ENCODE measurements at places on chromosomes 16 and 17.

DNA sequence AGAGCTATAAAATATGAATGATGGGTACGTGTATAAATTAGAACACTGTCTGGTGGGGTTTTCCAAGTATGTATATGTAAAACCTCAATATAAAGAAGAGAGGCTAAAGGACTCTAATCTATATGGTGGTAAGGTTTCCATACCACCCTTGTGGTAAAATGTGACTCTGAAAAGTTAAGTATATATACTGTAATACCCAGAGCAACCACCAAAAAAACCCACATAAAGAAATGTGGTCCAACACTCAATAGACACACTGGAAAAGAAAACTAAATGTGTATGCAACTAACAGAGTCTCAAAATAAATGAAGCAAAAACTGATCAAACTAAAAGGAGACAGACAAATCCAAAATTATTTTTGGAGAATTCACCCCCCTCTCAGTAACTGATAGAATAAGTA is 72.2 kb downstream of the XPO6 start:
- DNase-seq: no peak

DNA sequence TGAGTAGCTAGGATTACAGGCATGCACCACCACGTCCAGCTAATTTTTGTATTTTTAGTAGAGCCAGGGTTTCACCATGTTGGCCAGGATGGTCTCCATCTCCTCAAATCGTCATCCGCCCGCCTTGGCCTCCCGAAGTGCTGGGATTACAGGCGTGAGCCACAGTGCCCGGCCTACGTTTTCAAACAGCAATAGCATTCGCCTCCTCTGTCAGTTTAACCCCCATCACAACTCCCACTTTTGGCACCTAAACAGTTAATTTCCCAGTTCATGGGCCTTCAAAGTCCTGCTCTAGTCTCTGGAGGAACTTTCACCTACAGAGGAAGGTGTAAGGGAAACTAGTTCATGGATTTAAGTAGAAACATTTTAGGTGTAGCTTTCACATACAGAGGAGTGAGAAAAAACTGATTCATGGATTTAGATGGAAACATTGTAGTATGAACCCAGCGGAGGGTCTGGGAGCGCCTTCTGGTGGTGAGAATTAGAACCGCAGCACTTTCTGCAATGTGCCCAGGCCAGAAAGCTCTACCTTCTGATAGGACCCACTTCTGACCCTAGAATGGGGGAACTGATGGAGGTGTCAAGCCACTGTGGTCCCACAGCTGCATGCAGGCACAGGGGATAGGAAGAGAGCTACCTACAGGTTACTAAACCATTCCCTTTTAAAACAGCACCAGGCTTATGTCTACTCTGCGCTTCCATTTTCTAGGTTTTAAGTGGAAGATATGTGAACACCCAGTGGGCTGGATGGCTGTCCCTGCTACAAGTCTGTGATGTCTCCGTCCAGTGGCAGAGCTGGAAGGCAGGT is 12.0 kb upstream of the MEOX1 start:
- DNase-seq: peak; percentile 62

GRCh38 chr17:80446645-80447405 is 29.6 kb downstream of the NPTX1 start:
- no peak for DNase-seq

DNA sequence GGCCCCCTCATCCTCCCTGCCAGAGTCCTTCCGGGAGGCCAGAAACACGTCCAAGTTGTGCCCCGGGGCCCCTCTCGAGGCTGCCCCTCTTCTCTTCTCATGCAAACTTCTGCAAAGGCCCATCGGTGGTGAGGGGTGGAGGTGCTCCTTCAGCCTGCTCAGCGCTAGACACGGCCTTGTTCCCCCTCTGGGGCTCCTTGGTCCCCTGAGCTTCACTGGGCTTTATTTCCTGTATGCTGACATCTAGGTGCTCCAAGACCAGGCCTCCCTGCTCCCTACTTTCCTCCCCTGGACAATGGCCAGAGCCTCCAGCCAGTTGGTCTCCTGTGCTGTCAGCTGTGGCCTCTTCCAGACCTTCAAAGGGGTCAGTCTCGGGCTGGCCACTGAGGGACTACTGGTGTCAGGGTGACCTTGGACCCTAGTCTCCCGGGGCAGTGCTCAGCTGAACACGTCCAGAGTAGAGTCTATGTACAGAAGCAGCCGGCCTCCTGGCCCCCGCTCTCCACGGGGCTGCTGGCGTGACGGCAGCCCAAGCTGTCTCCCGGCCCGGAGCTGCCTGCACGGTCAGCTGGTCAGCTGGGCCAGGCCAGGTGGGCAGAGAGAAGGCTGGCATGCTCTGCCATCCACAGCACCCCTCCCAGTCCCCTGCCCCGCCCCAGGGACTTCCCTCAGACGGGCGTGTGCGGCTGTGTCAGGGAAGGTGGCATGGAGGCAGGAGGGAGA is 1.7 kb upstream of the PRR35 start:
- DNase-seq: no peak

GRCh38 chr17:73100363-73100762 is 7.9 kb upstream of the SLC39A11 start:
- DNase-seq: no peak

DNA sequence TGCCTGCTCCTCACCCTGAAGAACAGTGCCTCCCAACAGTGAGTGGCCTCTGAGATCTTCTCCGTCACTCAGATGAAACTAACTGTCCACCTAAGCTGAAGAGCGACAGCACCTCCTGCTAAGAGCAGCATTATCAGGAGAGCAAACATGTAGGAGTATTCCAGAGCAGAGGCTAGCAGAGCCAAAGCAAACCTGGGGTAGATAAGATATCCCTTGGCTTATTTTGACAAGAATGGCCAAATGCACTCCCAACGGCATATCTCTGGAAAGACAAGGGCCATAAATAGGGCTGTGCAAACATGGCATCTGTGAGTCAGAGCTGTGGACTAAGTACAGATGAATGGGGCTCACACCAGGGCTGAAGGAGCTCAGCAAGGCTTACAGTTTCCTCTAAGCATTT is 96.3 kb downstream of the NDEL1 start:
- no peak for DNase-seq

- DNase-seq: peak; percentile 65
These were observed at the start of gene MLYCD for GRCh38 chr16:83898463-83899271. MLYCD (plus strand) TSS chr16:83899115; CDS start chr16:83899145, 30 bp downstream.

- no peak for DNase-seq
These were observed 80.7 kb upstream of the SDK2 start for GRCh38 chr17:73724990-73725389.

DNA sequence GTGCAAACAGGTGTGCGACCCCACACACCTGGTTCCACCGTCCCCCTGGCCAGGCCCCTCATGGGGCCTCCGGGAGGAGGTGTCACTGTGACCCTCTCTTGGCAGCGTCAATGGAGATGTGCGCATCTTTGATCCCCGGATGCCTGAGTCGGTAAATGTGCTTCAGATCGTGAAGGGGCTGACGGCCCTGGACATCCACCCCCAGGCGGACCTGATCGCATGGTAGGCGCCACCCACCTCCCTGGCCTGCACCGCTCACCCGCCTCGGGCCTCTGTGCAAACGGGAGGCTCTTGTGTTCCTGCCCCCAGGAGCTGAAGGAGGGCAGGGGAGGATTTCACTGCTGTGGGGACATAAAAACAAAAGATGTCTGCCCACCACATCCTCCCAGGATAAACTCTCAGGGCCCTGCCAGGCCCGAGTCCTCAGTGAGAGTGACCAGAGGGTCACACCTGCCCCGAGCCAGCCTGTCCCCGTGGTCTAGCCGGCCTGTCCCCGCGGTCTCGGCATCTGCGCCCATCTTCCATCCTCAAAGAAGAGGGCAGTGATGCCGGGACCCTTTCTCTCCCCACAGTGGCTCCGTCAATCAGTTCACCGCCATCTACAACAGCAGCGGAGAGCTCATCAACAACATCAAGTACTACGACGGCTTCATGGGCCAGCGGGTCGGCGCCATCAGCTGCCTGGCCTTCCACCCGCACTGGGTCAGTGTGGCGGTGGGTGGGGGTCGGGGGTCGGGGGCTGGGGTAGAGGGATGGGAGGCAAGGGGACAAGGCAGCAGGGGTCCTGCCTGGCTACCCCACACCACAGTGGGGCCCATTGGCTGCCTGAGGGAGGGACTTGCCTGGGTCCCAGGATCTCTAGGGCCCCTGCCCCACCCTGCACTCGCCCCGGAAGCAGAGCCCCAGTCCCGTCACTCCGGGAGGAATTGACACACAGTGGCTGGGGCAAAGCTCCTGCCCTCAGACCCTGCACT is 29.0 kb upstream of the CHMP6 start:
- no peak for DNase-seq

- no peak for DNase-seq
These were observed 4.8 kb downstream of the CA5A start for GRCh38 chr16:87931504-87931903.

DNA sequence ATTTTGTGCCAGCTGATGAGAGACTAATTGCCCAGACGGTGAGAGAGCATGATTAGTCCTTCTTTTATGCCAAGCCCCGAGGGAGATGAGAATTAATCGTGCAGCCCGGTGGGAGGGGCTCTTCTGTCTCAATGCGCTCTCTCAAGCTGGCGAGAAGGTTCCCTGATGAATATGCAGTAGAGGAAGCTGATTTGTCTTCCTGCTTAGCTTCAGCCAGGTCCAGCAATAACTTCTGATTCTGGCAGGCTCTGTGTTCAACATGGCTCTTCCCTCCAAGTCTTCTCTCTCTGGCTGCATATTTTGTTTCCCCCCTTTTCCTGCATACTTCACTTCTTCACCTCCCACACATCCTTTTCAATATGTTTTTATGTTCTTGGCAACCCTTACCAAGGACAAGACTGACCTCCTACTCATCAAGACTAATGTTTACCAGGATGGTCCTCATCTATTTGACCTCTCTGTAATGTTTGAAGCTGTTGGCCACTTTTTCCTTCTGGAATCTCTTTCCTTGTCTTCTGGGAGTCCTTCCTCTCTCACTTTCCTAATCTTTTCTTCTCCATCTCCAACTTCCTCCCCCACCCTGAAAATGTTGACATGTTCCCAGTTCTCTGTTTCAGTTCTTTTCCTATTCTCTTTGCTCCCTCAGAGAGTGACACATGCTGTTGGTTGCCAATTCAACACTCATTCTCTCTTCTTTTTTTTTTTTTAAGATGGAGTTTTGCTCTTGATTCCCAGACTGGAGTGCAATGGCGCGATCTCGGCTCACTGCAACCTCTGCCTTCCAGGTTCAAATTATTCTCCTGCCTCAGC is 33.1 kb downstream of the ARL4D start:
- no peak for DNase-seq

DNA sequence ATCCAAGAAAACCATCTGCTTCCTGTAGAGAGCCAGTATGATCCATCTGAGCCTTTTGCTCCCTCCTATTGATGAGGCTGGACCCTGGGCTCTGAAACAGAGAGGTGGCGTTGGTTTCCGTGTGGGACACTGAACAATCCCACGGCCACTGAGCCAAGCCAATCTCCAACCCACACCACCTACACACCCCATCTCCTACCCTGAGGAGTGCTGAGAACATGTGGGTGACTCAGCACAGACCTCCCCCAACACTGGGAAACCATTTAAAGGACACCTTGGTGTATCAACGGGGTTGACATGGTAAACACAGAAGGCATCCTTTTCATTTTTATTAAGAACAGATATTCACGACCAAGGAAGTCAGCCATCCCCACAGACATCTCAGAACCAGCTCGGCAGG is 332.1 kb downstream of the SLC39A11 start:
- no peak for DNase-seq

- DNase-seq: no peak
These were observed 111.7 kb upstream of the FOXF1 start for GRCh38 chr16:86398622-86399021.

DNA sequence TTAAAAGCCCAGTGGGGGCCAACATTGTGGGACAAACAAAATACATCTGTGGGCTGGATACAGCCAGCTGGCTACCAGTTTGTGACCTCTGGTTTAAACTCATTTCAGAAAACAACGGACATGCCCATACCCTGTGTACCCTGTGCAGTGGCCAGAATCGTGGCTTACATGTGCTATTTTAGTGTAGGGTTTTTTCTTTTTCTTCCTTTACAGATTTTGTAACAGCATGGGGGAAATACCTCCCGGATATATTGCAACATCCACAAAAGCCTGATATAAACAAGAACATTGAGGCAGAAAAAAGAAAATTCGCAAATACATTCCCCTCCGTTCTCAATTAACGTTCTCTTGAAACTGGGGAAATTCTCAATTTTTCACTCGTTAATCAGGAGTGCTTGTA is 7.3 kb downstream of the HS3ST4 start:
- no peak for DNase-seq
